ENCODE measurements at places on chromosomes 3 and 15.
A peak's percentile ranks its signal among the peaks of the same experiment; 100 is the strongest.

- no peak for DNase-seq
Measured at GRCh38 chr15:69342460-69343076, 43.9 kb downstream of the PAQR5 start.

GRCh38 chr3:122794779-122795673 lies at the start of gene SLC49A4:
SLC49A4 (plus strand) TSS chr3:122795069; CDS start chr3:122795193, 124 bp downstream.
- peak; percentile 67 for DNase-seq

GRCh38 chr3:65334045-65334665 lies 646.4 kb upstream of the ADAMTS9 start:
- DNase-seq: no peak

DNA sequence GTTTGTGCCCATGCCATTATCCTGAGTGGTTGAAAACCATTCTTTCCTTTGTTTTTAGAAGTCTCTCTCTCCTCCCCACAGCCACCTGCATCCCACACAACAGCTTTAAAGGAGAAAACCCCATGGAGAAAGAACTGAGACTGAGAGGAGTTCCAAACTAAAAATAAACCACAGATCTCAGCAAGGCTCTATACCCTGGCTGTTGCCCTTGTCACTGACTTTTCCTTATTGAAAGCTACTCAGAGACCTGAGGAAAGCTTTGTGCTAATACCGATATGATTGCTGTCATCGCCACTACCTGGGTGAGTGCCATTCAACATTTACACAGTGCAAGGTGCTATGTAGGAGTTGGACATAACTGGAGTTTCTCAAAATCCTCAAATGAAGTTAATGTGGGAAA lies 55.5 kb upstream of the RASGRP1 start:
- DNase-seq: no peak

- DNase-seq: no peak
Measured at GRCh38 chr3:196789885-196790359, 50.3 kb downstream of the PAK2 start.

- no peak for DNase-seq
Measured at GRCh38 chr3:49506906-49507305, 36.8 kb downstream of the DAG1 start.

DNA sequence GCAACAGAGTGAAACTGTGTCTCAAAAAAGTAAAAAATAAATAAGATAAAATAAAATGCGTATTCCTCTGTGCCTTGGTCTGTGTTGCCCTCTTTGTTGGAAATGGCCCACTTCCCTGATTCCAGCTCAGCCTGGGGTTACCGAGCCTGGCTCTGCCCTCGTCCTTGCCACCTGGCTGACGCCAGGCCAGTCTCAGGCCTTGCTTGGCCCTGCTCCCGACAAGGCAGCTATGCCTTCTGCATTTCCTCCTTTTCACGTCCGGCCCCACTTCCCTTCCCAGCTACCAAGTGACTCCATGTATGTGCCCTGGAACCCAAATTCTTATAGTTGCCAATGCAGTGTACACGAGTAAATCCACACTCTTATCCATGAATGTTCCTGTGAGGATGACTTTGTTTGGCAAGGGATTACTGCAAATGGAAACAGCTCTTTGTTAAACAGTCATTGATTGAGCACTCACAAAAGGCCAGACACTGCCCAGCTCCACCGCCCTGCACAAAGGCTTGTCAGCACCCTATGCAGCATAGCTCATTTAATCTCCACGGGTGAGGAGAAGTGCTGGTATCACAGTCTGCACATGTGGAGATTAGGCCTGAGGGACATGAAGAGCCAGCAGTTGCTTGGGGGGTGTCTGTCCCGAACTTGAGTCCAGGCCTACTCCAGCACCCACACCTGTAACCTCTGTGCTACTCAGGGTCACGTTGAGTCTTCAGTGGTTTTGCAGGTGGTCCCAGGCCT lies 25.1 kb downstream of the SPSB4 start:
- DNase-seq: no peak

DNA sequence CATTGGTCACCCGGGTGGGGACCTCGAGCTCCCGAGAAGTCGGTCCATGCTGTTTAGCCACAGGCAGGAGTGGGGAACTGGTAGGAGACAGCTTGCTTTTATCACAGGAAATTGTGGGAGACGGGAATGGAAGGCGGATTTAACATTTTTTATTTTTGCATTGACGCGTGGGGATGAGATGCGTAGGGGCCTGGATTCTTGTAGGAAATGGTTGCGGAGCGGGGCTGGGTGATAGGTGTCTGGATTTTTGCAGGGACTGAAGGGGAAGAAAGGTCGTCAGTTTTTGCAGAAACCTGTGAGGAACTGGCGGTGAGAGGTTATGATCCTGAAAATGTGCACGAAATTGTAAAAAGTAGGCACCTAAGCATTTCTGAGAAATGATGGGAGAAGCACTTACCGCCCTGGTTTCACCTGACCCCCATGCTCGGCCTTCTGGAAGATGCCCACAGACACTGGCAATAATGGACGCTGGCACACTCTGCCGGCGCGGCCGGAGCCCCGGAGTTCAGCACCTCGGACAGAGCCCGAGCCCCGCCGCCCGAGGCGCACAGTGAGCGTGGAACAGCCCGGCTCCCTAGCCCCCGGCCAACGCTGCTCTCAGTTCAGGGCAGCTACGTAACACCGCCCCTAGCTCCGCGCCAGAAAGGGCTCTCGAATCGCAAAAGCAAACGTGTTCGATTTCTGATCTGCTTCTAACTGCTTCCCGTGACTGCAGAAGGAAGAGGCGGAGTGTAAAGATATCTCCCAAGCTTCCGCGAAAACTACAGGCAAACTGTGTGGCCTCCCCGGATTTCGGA lies 928 bp downstream of the ANKRD34C start:
- DNase-seq: peak; percentile 39

- DNase-seq: no peak
Measured at GRCh38 chr15:57196865-57197264, 179.4 kb upstream of the CGNL1 start.

DNA sequence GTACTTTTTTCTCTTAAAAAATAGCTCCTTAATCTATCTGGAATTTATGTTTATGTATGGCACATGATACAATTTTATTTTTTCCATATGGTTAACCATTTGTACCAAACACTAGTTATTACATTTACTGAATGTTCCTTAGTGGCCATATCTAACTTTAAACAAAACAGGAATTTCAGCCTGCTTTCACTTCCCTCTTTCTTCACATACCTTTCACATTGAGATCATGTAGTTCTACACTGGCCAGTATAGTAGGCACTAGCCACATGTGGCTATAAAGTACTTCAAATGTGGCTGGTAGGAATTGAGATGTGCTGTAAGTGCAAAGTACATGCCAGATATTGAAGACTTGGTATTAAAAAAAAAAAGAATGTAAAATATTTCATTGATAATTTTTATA lies 4.7 kb upstream of the RYK start:
- DNase-seq: no peak

- peak; percentile 65 for DNase-seq
Measured at GRCh38 chr3:9397906-9398699, 688 bp downstream of the SETD5 start.

GRCh38 chr15:66961407-66961884 lies 104.0 kb upstream of the SMAD3 start:
- peak; percentile 74 for DNase-seq

DNA sequence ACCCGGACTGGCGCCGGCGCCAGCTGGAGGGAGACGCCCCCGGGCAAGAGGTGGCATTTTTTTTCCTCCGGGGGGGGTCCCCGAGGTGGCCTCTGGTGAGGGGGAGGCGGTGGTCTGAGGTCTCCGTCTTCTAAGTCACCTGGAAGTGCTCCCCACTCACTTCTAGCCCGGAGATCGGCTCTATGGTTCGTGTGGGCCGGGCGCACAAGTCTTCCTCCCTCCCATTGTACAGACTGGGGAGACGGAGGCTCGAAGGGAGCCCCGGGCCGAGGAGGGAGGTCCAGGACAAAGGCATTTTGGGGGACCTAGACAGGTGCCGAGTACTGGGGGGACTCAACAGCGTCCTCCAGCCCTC lies 4.4 kb downstream of the GATA2 start:
- DNase-seq: no peak

- DNase-seq: no peak
Measured at GRCh38 chr3:34254285-34254684, 455.9 kb downstream of the PDCD6IP start.

GRCh38 chr15:26631894-26632293 lies 141.0 kb downstream of the GABRB3 start:
- DNase-seq: no peak

- DNase-seq: no peak
Measured at GRCh38 chr15:87082581-87082980, 1002.9 kb downstream of the AGBL1 start.

DNA sequence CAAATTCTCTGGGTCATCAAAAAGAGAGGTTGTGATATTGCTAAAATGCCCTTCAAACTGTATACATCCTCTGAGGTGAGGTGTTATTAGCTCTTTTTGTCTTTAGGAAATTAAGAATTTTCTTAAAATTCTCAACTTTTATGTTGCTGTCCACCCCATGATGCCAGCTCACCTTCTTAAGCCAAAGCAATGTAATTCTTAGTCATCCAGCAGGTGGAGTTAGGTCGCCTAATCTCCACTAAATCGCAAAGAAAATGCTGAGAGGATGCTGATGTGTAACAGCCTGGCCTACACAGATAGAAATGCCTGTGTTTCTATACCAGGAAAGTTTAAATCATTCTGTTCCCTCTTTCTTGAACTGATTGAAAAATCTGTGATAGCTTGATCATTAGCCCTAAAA lies 770.2 kb upstream of the ALCAM start:
- peak; percentile 48 for DNase-seq

DNA sequence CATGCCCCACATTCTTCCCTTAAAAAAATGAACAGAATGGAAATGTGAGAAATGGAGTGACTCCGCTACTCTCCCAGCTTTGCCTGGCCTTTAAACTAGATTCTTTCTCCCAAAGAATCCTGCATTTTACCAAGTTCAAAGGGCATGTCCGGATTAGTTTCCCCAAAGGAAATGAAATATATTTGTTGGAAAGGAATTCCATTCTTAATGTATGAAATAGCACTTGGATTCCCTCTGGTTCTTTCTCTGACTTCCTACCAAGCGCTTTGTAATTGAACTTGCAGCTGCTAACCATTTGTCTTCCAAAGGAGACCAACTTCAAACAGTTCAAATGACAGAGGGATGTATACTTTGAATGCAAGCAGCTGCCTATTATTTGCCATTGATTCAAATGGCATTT lies 18.9 kb downstream of the MAP2K1 start:
- peak; percentile 27 for DNase-seq

- DNase-seq: peak; percentile 85
Measured at GRCh38 chr3:65039754-65040210, 352.0 kb upstream of the ADAMTS9 start.

- DNase-seq: no peak
Measured at GRCh38 chr3:60189304-60189703, 1061.9 kb downstream of the FHIT start.

DNA sequence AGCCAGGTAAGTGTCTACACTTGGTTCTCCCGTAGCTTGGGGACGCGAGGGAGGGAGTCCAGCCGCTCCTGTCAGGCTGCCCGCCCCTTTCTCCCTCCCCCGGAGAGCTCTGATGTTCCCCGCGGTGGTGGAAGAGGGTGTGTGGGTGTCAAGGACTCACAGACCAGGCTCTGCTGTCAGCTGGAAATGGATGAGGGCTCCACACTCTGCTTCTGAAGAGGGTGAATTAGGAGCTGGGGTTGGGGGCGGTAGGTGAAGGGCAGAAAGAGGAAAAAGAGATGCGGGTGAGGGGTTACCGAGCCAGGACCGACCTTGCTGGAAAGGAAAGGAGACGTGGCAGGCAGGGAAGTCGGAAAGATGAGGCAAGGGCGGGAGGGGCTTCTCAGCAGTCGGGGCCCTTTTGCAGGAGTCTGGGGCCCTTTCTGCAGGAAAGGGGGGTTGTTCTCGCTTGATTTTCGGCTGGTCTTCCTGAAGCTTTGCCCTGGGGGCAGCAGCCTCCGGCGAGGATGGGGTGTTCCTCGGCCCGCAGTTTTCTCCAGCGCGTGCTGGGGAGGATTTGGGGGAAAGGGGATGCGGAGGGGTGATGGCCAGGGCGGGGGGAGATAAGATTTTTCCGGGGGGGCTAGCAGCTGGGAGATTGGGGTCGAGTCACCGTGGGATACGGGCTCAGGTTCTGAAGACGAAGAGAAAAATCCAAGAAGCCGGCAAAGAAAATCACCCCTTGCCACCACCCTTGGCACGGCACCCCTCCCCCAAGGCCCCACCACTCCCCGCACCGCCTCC lies 602 bp upstream of the BAHD1 start:
- peak; percentile 38 for DNase-seq

DNA sequence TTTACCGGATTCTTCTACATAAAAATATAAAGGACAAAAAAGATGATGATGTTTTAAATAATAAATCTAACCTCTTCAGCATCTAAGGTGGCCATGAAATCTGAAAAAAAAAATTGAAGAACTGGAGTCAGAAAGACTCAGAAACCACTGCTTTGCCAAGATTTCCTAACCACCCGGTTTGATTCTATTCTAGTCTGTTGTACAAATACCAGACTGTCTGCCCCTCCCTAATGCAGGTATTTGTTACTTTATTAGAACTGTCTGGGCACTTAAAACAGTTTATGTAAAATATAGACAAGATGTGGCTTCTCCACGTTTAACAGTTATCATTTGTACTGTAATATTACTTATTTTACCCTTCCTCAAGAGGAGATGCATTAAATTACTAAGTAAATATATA lies 48.8 kb downstream of the UACA start:
- peak; percentile 27 for DNase-seq

- no peak for DNase-seq
Measured at GRCh38 chr3:54785976-54786375, 141.9 kb downstream of the LRTM1 start.

- peak; percentile 92 for DNase-seq
Measured at GRCh38 chr15:99408236-99409096, 157.2 kb downstream of the LRRC28 start.

DNA sequence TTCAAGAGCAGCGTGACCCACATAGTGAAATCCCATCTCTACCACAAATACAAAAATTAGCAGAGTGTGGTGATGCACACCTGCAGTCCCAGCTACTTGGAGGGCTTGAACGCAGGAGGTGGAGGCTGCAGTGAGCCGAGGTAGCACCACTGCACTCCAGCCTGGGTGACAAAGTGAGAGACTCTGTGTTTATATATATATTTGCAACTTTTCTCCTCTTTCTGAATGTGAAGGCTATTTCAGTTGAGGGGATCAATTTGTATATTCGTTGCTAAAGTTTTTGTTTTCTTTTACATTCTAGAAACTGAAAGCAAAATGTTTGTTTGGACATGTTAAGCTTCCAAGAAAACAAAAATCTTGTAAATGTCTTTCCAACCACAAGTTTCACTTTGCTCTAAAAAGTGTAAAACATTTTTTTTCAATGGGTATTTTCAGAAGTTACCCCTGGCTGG lies 29.8 kb upstream of the FAM98B start:
- no peak for DNase-seq

DNA sequence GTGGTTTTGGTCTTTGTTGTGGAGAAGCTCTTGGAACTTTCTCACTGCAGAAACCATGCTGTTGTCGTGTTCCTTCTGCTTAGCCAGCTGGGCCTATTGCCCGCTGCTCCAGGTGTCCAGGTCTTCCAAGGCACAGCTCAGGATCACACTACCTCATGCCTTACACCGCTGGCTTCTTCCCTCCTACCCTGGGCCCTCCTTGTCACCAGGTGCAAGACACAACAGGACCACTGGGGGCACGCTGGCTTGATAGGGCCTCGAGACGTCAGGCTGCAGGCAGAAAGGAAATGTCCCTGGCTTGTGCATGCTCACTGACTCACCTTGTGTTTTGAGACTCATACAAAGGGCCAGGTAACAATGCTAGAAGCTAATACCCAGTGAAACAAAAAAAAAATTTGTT lies 32.3 kb downstream of the PAQR9 start:
- no peak for DNase-seq

GRCh38 chr3:79572930-79573329 lies 194.9 kb downstream of the ROBO1 start:
- no peak for DNase-seq

All from fibroblast of skin of right biceps (primary cell).